Small intestine (tissue), 16 donors: ENCODE measurements at places on chromosomes 16 and 17.

- peak; percentile 75 for DNase-seq
Measured at GRCh38 chr16:8751481-8752311, 45.7 kb downstream of the TMEM186 start.

DNA sequence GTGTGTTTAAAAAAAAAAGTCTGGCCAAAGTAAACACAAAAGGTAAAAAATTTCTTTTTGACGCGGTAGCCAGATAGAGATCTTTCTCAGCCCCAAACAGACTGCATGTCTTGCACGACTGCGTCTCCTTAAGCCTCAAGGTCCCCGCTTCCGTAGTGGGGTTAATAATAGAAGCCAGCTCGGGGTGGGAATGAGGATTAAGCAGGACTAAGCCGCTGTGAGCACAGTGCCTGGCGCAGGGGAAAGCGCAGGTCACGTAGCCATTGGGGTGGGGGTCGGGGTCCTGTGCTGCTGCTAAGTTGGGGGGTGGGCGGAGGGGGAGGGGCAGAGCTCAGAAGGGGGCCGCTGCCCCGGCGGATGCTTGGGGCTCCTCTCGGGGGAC, 521 bp downstream of the GGA2 start:
- peak; percentile 56 for DNase-seq

- DNase-seq, result no peak
Measured at GRCh38 chr16:72444696-72445095, 272.7 kb upstream of the PMFBP1 start.

DNA sequence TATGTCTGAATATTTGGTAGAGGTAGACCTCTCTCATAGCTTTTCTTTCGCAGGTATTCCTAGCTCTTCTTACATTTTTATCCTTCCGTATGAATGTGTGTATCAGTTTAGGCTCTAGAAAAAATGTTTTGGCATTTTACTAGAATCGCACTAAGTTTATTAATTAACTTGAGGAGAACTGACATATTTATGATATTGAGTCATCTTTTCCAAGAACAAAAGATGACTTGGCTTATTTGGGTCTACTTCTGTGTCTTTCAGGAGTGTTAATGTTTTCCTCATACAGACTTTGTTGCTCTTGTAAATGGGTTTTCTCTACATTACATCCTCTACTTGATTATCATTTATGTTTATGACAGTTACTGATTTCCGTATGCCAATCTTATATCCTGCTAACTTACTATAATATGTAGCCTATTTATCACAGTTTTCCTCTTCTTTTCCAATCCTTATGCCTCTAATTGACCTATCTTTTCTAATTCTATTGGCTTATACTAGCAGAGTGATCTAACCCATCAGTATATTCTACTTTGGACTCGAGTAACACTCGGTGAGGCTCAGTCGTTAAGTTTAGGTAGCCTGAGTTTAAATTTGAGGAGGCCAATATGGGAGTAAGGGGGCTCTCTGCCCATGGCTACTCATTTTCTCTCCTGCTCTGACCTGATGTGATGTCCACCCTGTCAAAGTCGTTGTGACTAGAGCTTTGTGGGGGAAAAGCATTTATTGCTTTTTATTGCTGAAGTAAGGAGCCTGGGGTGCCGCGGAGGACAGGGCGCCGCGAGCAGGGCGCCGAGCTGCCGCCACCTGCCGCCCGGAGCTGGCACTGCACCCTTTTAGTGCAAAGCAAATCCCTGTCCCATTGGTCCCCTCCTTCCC, 20.0 kb downstream of the ST6GALNAC1 start:
- DNase-seq, result peak; percentile 86

- DNase-seq, result no peak
Measured at GRCh38 chr17:33016920-33017319, 25.3 kb downstream of the SPACA3 start.

- no peak for DNase-seq
Measured at GRCh38 chr16:48041981-48042421, 113.8 kb downstream of the ABCC12 start.

DNA sequence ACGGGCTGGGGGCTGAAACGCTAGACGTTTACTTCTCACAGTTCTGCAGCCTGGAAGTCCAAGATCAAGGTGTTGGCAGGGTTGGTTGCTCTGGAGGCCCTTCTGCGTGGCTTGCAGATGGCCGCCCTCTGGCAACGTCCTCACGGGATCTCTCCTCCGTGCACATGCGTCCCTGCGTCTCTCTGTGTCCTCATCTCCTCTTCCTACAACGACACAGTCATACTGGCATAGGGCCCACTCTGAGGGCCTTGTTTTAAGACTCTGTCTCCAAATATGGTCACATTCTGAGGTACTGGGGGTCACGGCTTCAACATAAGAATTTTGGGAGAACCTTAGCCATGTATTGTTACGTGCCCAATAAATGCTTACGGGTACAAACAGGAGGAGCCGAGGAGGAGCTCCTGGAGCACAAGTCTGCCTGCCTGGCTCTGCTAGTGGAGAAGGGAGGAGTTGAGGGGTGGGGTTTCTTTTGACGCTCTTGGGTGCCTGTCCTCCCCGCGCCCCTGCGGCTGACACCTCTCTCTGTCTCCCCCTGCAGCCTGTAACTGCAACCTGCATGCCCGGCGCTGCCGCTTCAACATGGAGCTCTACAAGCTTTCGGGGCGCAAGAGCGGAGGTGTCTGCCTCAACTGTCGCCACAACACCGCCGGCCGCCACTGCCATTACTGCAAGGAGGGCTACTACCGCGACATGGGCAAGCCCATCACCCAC, 141.1 kb downstream of the NTN1 start:
- DNase-seq, result no peak

- DNase-seq, result no peak
Measured at GRCh38 chr16:84614073-84614459, 3.8 kb downstream of the COTL1 start.

- no peak for DNase-seq
Measured at GRCh38 chr17:7144213-7144612, 29.6 kb upstream of the ASGR2 start.

- peak; percentile 76 for DNase-seq
Measured at GRCh38 chr17:42459801-42460281, 1.2 kb downstream of the ATP6V0A1 start.

DNA sequence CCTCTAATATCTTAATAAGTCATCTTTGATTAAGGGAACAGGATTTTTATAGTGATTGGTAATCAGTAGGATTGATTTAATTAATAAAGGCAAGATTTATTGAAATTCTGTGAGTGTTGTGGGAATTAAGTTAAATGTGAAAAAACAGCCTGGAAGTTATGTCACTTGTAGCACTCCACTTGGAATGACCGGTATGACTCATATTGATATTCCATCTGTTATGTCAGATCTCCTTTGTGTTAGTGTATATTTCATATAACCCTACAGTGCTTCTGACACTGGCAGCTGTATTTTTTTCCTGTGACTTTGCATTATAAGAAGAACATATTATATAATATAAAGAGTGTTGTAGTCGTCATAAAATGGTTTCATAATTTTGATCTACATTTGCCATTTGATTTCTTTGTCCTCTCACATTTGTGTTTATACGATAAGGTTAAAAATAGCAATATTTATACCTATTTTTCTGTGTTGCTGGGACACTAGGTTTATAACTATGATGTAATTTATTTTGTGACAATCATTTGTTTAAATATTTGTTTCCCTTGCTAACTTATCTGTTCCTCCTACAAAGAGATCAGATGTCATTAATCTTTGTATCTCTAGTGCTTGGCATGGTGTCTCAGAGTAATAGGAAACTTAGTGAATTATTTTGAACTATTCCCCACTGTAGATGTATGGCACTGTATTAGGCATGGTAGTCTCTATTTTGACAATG, 249.0 kb downstream of the BCAS3 start:
- DNase-seq, result peak; percentile 3
